ENCODE measurements at places on chromosomes 3 and 15. TPM values are rescaled to one million over a fixed set of nuclear protein-coding genes. Genes with fewer than 3 reads are reported as not detected.

DNA sequence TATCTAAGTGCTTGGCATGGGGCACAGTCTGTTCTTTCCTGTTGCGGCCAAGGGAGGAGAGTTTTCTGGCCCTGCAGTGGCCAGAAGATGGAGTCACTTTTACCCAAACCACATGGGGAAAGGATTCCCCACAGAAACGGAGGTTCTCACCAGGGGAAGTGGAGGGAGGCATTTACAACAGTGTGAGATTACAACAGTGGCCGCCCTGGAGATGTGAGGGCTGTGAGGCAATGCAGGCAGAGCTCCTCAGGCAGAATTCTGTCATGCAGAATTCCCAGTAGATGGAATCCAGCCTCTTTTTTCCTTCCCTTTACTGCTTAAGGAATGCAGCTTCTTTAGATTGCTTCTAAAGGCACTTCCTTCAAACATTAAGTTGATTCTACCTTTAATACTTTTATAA is 83.1 kb downstream of the CACNA1D start:
- no peak overlapping the region for H3K4me3 ChIP-seq
- H3K4me1 ChIP-seq = no peaks in the 10 kb centered on the region
- DNase-seq = no peak
- H3K27ac ChIP-seq = no peak overlapping the region

GRCh38 chr3:13135811-13136321 is 62.6 kb upstream of the IQSEC1 start:
- H3K27me3 ChIP-seq = peaks cover 10% of the 10 kb centered on the region
- no peak overlapping the region for H3K27ac ChIP-seq
- no peaks in the 10 kb centered on the region for H3K4me1 ChIP-seq
- no peak for DNase-seq
- no peak overlapping the region for H3K4me3 ChIP-seq

DNA sequence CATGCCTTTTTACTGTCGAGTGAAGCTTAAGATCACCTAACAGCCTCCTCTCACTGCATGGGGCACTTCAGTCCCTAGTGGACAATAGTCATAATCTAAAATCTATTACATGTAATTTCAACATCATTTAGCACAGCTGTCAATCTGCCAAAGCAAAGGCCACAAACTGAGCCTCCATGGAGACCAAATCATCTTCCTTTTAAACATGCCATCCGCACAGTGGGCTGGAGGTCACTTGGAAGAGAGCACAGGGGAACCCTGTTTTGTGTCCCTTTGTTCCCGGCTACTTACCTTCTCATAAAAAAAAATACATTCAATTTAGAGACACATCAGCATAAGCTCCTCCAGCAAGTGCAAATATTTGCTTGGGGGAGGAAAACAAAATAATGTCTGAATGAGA is 167.3 kb downstream of the SQOR start:
- no peak overlapping the region for H3K4me3 ChIP-seq
- no peaks in the 10 kb centered on the region for H3K36me3 ChIP-seq
- H3K4me1 ChIP-seq = no peaks in the 10 kb centered on the region
- H3K27ac ChIP-seq = no peak overlapping the region

DNA sequence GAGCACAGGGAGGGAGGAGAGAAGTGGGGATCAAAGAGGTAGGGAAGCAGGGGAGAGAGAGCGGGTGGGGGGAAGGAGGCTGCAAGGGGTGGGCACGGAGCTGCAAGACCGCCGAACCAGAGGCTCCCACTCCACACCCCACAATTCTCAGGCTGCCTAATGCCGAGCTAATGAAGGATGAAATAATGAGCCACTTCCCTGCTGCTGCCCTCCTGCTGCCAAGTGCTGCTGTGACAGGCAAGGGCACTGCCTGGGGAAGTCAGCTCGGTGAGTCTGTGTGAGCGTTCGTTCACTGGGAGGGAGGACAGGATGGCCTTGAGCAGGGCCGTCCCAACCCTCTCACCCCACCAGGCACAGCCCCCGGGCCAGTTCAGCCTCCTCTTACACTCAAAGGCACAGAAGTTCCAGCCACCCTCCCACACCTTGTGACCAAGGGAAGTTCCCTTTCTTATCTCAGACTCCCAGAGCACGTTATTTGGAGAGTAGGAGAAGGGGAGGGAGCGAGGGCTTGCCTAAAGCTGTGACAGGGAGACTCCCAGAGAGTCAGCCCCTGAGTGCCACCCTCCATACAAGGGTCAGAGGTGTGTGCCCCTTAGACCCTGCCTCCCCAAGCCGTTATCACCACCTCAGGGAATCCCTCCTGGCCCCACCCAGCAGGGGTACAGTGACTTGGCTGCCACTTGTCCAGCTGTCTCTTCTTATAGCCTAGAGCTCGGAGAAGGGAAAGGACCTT is 12.4 kb downstream of the GLYCTK start:
- H3K27ac ChIP-seq = no peak overlapping the region
- H3K4me3 ChIP-seq = no peak overlapping the region
- H3K4me1 ChIP-seq = no peaks in the 10 kb centered on the region
- DNase-seq = no peak
- H3K36me3 ChIP-seq = peaks cover 4% of the 10 kb centered on the region
- no peaks in the 10 kb centered on the region for H3K27me3 ChIP-seq

The PLSCR2 gene
- total RNA-seq = not detected

The CLRN1 gene
- total RNA-seq = not detected

The ARHGAP11A gene
- total RNA-seq = 96.4 TPM

- no peak overlapping the region for H3K27ac ChIP-seq
- no peaks in the 10 kb centered on the region for H3K36me3 ChIP-seq
- H3K4me3 ChIP-seq = no peak overlapping the region
- no peak for DNase-seq
- no peaks in the 10 kb centered on the region for H3K4me1 ChIP-seq
Observed at GRCh38 chr15:89423981-89424380, 72.4 kb downstream of the RHCG start.

DNA sequence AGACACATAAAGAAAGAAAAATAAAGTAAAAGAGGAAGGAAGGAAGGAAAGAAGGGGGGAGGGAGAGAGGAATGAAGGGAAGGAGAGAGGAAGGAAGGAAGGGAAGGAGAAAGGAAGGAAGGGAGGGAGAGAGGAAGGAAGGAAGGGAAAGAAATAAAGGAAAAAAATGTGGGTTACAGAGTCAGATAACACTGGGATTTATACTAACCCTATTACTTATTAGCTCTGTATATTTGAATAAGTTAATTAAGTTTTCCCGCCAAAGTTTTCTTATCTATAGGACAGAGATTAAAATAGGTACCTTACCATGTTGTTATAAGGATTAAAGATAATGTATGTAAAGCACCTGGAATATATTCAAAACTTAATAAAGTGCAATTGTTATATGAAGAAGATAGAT is 439.3 kb upstream of the KCNMB2 start:
- no peak overlapping the region for H3K27ac ChIP-seq
- DNase-seq = no peak
- H3K36me3 ChIP-seq = no peaks in the 10 kb centered on the region

The CLDN1 gene
- 0.34 TPM for total RNA-seq

GRCh38 chr15:33865416-33865815 is 102.9 kb upstream of the CHRM5 start:
- no peak overlapping the region for H3K27ac ChIP-seq
- no peaks in the 10 kb centered on the region for H3K27me3 ChIP-seq
- no peak overlapping the region for H3K4me3 ChIP-seq
- H3K36me3 ChIP-seq = peaks cover 3% of the 10 kb centered on the region
- no peak for DNase-seq
- peaks cover 8% of the 10 kb centered on the region for H3K4me1 ChIP-seq

The FHIT gene
- total RNA-seq = 22.6 TPM

DNA sequence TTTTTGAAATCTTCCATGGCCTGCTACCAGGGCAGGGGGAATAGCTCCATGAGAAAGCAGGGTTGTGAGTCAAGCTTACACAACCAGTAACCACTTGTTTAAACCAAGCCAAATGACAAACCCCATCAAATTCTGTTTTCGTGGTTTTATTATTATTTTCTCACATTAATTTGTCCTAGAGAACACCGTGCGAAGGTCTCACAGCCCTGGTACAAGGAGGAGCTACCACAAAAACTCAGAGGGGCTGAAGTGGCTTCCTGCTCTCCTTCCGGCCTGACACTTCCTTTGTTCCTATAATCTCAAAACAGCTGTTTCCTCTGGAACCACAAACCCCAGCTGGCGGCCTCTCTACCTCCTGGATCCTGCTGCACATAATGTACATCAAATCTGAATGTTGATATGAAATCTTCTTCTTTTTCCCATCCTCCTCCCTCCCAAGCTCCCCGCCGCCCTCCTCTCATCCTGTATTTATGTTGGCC is 375.9 kb downstream of the MCTP2 start:
- peak overlapping the region; percentile 27 for H3K27ac ChIP-seq
- peaks cover 66% of the 10 kb centered on the region for H3K4me1 ChIP-seq
- H3K36me3 ChIP-seq = peaks cover 14% of the 10 kb centered on the region
- peaks cover 53% of the 10 kb centered on the region for H3K27me3 ChIP-seq
- peak; percentile 36 for DNase-seq

DNA sequence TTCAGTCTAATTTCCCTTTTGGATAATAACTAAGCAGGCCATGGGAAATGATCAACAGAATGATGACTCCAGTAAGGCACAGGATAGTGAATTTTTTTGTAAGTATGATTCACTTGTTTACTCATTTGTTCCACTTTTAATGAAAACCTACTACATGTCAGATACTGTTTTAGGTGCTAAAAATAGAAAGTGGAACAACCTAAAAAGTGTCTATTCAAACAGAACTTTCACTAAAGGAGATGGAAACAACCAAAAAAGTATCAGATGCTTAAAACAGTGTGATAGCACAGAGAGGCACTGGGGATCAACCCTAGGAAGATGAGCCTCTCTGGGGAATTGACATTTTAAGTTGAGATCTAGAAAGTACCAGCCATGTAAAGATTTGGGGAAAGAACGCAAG is 11.1 kb downstream of the RYK start:
- no peaks in the 10 kb centered on the region for H3K36me3 ChIP-seq
- H3K27me3 ChIP-seq = peaks cover 24% of the 10 kb centered on the region
- peak overlapping the region; percentile 5 for H3K4me3 ChIP-seq
- H3K4me1 ChIP-seq = peaks cover 44% of the 10 kb centered on the region

GRCh38 chr3:112010636-112011035 is 11.9 kb downstream of the TAGLN3 start:
- no peaks in the 10 kb centered on the region for H3K27me3 ChIP-seq
- DNase-seq = no peak
- no peak overlapping the region for H3K27ac ChIP-seq
- H3K36me3 ChIP-seq = no peaks in the 10 kb centered on the region

The CASR gene
- not detected for total RNA-seq

DNA sequence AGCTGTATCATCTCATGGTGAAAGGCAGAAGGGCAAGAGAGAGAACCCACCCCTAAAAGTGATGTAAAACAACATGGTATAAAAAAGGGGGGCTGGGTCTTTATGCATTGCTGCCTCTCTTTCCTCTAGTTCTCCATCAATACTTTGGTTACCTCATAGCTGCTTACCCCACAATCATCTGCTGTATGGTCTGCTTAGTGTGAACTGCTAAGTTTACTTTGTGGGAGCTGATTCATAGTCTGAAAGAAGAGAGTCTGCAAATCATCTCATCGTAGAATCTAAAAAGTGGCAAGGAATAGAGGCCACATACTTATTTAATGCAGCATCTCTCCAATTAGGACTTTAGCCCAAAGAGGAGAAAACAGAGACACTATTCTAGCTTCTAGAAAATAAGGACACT is 546.8 kb downstream of the GBE1 start:
- H3K36me3 ChIP-seq = no peaks in the 10 kb centered on the region
- H3K4me3 ChIP-seq = no peak overlapping the region
- H3K27ac ChIP-seq = no peak overlapping the region
- no peaks in the 10 kb centered on the region for H3K4me1 ChIP-seq
- no peak for DNase-seq

DNA sequence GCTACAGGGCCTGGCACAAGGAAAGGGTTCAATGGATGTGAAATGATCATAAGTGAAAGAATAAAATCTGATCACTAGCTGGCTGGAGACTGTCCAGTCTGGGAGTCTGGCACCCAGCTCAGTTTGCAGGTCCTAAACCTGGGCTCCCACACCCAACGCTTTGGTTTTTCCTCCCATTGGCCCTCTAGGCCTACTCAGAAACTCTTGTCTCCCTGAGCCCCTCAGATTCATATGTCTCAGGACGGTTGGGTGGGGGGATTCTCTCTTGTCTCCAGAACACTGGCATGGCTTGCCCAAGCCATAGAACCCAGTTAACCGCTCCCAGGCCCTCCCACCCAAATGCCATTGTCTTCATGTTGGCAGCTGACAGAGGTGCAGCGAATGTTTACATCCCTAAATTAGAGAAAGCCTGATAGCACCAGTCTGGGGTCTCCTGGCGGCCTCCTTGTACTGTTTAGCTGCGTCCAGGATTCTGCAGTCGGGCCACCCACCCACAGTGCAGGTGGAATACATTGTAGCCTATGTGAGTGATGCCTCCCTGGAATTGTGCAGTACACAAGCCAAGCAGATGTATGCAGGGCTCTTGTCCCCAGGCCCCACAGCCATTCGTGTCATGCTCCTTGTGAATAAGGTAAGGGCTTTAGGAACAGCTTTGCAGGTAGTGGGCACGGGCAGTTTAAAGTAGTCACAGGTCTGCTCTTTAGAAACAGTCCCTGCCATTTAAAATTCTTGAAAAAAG is 266.3 kb downstream of the XXYLT1 start:
- no peaks in the 10 kb centered on the region for H3K4me1 ChIP-seq
- H3K4me3 ChIP-seq = no peak overlapping the region
- DNase-seq = no peak
- H3K27me3 ChIP-seq = peaks cover 6% of the 10 kb centered on the region
- no peaks in the 10 kb centered on the region for H3K36me3 ChIP-seq
- H3K27ac ChIP-seq = no peak overlapping the region
